ENCODE measurements at places on chromosomes 11 and 22.
A peak's percentile ranks its signal among the peaks of the same experiment; 100 is the strongest.

- no peak for DNase-seq
These were observed 19.3 kb upstream of the TMEM191C start for GRCh38 chr22:21447694-21448402.

DNA sequence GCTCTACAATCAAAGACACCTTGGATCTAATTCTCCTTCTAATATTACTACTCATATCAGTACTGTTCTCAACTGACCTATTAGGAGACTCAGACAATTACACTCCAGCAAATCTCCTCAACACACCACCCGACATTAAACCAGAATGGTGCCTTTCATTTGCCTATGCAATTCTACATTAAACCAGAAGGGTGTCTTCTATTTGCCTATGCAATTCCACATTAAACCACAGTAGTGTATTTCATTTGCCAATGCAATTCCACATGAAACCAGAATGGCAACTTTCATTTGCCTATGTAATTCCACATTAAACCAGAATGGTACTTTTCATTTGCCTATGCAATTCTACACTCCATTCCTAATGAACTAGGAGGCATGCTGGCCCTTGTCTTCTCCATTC, 15.3 kb upstream of the APOL3 start:
- DNase-seq: no peak

- DNase-seq: peak; percentile 36
These were observed 31.6 kb upstream of the ME3 start for GRCh38 chr11:86703987-86704386.

- DNase-seq: no peak
These were observed 100.0 kb upstream of the SOX6 start for GRCh38 chr11:16456366-16456765.

DNA sequence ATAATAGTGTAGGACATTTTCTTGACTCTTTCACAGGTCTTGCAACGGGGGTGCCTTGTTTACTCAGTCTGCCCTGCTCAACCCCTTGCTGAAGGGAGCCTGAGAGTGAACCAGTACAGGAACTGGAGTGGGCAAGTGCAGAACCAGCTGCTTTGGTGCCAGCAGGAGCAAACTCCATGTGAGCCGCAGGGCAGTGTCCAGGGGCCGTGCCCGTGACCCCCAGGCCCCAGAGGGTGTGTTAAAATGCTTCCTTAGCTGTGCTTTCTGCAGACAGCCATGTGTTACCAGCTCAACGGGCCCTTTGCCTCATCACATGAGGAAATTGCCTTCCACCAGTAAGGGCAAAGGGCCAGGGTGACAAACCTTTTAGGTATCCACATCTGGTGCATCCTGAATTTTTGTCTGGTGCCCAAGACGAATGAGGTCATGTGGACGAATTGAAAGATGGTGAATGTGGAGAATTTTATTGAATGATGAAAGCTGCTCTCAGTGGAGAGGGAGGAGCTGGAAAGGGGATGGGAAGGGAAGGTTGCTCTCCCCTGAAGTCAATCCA, 53.6 kb upstream of the OR5D13 start:
- DNase-seq: no peak

GRCh38 chr11:63603180-63603518, 11.1 kb downstream of the PLAAT3 start:
- DNase-seq: no peak

- DNase-seq: no peak
These were observed 24.3 kb upstream of the GAB2 start for GRCh38 chr11:78441956-78442355.

Data from Kasumi-1 (cell line).